ENCODE measurements at places on chromosomes 6 and 20.

DNA sequence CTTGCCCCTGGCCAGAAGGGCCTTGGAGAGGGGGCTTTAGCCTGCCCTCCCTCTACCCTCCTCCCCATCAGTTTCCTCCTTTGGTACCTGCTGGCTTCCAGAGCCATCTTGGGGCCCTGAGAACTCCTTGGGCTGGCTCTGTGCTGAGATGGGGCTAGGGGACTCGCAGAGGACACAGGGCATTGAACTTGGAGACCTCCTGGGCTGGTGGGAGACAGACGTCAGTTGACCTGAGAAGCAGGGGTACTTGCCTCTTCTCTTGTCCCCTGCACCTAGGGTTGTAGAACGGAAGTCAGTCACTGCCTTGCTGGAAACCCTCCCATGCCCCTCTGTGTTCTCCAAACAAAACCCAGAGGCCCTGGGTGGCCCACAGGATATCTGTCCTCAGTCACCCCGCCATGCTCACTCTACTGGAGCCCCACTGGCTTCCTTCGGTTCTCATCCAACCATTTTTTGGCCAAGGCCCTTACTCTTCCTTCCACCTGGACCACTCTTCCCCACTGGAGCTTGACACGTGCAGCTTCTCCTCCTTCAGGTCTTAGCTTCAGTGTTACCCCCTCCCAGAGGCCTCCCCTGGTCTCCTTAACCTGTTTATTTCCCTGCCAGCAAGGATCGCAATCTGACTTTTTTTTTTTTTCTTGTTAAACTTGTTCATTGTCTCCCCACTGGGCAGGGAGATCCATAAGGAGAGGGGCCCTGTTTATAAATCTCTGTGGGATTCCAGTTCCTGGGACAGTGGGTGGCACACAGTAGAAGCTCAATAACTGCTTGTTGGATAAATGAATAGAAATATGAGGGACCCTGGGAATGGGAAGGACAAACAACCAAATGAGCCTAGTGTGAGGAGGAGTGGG lies 971 bp downstream of the RBCK1 start:
- no peak for DNase-seq

- no peak for DNase-seq
Observed at GRCh38 chr6:11798096-11798495, 19.5 kb upstream of the ADTRP start.

DNA sequence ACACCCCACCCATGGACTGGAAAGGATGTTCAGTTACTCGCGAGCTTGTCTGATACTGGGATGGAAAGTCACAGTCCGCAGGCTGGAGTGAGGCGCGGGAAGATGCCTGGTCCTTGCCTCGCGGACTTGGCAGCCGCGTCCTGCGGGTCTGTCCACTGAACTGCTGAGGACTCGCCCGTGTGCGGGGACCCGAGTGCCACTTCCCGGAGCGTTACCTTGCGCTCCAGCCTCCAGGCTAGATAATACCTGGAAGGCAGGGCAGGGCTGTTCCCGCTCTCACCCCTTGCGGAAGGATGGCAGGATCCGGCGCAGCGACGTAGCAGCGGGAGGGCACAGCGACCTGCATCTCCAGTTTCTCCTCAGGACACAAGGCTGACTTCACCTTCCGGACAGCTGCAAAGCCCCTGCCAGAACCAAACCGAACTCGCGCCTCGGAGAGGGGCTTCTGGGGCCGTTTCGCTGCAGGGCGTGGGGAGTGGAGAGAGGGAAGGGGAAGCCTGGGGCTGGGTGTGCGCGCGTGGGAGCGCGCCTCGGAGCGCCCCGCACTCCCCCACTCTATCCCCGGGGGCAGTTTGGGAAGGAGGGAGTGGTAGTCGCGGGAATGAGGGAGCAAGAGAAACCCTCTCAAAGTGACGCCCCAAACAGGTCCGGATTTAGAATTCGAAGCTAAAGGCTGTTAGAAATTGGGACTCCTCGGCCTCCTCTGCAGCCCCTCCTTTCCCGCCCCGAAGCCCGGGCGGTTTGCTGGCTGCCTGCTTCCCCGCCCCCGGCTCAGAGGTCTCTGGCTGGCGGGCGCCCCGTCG lies at the start of gene KCNQ5:
TSS of gene KCNQ5 (plus strand) at position 774 of the 803 bp plus-strand sequence.
- no peak for DNase-seq

DNA sequence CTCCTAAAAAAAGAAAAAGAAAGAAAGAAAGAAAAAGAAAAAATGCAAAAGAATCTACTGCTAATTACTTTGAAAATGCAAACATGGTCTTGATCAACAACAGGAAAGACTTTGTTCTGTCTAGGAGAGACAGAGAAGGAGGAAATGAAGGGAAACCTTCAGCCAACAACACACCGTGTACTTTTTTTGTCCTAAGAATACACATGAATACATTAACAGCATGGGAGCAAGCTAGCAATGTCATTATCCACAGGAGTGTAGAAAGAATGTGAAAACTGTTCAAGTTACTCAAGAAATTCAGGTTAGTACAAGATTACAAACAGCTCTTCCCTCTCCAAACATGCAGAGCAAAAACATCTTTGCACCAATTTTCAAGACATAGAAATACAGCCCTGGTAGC lies 326.3 kb downstream of the UBE3D start:
- DNase-seq, result no peak

DNA sequence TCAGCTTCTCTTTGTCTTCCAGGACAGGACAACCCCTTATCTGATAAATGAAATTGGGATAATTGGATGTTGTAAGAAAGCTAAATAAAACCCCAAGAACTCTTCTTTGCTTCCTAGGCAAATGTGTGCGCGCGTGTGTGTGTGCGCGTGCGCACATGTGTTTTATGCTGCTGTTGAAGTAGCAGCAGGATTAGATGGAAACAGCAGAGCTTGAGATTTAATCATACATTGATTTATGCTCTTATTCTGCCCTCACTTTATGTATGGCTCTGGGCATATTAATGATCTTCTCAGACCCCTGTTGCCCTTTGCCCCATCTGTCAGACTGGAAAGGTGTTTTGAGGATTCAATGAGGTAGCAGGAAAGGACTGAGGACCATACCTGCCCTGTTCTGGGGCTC lies 324.0 kb upstream of the MAP3K7 start:
- no peak for DNase-seq

GRCh38 chr6:101824551-101825345 lies 431.2 kb downstream of the GRIK2 start:
- no peak for DNase-seq

GRCh38 chr6:143058987-143059386 lies 1.7 kb upstream of the AIG1 start:
- DNase-seq, result no peak

GRCh38 chr6:29760328-29760727 lies 37.1 kb downstream of the HLA-F start:
- no peak for DNase-seq

GRCh38 chr6:121691126-121691551 lies 255.7 kb downstream of the GJA1 start:
- no peak for DNase-seq
